ENCODE measurements at places on chromosomes 5 and 9.

DNA sequence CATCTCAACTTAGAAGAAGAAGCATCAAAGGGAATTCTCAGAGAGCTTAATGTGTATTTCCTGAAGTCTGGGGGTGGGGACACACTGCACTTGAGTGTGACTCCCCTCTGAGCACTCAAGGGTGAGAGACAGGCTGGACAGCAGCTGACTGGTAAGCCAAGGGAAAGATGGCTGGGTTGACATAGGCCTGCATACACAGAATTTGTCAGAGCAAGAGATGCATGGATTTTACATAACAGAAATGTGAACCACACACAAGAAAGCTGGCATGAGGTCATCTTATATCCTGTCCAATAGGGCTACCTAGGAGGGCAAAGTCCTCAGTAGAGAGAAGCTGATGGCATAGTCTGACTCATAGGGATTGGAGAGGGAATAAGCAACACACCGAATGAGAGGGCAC, 114.3 kb upstream of the EPB41L4A start:
- DNase-seq = no peak

GRCh38 chr5:32714836-32715235, 3.7 kb downstream of the NPR3 start:
- no peak for DNase-seq

- no peak for DNase-seq
Measured at GRCh38 chr9:88998911-88999310, 7.6 kb downstream of the S1PR3 start.

- DNase-seq = no peak
Measured at GRCh38 chr5:173158366-173158765, 14.0 kb downstream of the BNIP1 start.

DNA sequence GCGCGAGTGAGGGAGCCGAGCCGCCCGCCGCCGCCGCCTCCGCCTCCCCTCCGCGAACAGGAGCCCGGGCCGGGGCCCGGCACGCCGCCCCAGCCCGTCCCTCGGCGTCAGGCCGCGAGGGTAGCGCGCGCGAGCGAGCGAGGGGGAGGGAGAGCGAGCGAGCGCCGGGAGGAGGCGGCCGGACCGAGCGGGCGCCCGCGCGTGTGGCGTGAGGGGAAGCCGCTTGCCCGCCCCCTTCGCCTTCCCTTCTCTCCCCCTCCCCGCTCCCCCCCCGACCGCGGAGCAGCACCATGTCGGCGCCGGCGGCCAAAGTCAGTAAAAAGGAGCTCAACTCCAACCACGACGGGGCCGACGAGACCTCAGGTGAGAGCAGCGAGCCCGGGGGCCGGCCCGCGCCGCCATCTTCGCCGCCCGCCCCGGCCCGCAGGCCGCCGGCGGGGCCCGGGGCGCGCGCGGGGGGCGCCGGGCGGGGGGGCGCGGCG, 312 bp downstream of the SET start:
- peak; percentile 46 for DNase-seq

- DNase-seq = no peak
Measured at GRCh38 chr5:98104454-98105188, 668.8 kb upstream of the RGMB start.

- no peak for DNase-seq
Measured at GRCh38 chr5:76482984-76483383, 79.9 kb downstream of the IQGAP2 start.

DNA sequence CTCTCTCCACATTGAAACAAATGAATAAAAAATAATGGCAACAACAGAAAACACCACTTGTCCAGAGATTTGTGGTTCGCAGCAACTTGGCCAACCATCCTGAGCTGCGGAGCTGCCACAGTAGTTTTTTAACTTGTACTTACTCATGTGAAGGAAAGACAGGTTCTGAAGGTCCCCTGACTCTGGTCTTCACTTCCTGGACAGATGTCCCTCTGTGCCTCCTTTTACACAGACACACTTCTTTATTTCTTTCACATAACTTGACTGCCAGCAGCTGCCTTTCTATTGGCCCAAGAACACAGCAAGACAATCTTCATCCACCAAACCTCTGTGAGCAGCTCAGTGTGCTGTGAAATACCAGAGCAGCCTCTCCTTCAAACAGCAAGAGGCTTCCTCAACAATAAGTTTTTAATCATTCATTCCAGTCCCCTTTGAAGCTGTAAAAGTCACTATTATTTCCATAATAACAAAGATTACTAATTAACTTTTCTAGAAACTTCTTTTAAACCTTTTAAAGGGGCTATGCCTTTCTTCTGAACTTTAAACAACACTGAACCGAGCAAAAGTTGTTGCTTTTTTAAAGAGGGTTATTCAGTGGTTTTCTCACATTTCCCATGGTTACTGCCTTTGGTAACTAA, 198.7 kb downstream of the NR2F1-AS1 start:
- no peak for DNase-seq

- DNase-seq = no peak
Measured at GRCh38 chr5:96045888-96046287, 84.2 kb upstream of the ELL2 start.

- DNase-seq = no peak
Measured at GRCh38 chr9:134602547-134603362, 38.8 kb upstream of the COL5A1 start.

DNA sequence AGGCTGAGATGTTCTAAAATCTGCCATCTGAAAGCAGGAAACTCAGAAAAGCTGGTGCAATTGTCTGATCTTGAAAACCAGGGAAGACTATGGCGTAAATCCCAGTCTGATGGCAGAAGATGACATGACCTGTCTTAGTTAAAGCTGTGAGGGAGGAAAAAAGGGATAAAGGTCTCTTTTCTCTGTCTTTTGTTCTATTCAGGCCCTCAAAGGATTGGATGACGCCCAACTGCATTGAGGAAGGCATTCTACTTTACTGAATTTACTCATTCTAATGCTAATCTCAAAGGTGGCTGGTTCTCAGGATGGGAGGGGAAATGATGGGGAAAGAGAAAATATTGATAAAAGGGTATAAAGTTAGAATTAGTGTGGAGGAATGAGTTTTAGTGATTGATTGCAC, 312.8 kb upstream of the CTNND2 start:
- no peak for DNase-seq

- no peak for DNase-seq
Measured at GRCh38 chr5:78698191-78698791, 49.7 kb upstream of the LHFPL2 start.

DNA sequence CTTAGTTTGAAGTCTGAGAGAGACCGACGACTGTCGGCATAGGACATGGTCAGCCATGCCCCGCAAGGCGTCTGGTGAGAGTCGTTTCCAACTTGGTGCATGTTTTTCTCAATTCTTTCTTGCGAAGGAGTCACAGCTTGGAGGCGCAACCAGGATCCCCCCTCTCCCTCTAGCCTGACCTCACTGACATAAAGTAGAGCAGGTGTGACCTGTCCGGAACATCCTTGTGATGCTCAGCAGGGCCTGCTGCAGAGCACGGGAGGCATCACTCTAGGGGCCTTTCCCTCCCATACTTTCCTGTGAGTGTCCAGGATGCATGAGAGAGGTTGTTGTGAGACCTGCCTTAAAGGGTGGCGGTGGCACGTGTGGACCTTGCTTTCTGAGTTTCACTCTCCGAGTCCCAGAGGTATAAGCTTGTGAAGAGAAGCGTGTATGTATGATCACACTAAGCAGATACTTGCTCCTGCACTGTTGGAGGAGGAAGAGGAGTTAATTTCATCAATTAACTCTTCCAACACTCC, 5.0 kb downstream of the TENT4A start:
- DNase-seq = no peak

DNA sequence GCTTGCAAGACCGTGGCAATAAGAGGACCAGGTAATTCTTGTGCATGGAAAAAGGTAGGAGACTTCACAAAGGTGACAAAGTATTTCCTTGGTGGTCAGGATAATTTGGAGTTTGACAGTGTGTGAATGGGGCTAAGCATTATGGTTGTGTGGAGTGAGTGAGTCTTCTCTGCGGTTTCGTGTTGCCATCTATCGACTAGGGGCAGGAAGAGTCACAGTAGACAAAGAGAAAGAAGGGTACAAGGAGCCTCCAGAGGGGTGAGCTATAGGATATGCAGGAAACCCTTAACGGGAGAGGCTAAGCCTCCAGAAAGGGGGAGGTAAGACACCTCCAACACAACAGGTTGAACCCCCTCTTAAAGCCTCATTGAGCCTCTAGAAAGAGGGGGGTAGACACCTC, 64.0 kb upstream of the RANBP6 start:
- no peak for DNase-seq

DNA sequence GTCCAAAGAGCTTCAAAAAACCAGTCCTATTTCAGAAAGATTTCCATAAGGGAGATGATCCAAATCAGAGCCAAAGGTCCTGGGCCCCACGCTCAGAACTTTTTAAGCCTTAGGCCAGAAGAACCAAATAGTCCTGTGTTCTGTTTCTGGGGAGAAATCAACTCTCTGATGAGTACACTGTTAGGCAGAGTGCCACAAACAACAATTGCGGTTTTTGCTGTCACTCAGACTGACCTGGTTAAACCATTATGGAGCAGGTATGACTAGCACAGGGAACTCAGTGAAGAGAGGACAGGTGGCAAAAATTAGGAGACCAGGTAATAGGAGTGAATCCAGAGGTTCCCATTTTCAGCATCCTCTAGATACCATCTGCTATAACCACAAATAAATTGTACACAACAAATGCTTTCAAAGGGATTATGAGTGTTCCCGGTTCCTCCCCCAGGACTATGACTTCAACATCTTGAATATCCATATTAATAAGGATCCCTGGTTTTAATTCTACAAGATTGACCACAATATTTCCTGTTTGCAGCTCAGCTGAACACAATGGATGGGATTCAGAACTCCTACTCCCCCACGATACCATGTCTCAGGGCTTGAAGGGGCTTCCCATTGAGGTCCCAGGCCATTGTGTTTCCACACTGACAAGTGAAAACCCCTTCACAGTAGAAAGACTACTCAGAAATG, 52.1 kb upstream of the FREM1 start:
- no peak for DNase-seq

GRCh38 chr9:88106492-88106891, 31.8 kb downstream of the SPATA31C2 start:
- DNase-seq = peak; percentile 21

DNA sequence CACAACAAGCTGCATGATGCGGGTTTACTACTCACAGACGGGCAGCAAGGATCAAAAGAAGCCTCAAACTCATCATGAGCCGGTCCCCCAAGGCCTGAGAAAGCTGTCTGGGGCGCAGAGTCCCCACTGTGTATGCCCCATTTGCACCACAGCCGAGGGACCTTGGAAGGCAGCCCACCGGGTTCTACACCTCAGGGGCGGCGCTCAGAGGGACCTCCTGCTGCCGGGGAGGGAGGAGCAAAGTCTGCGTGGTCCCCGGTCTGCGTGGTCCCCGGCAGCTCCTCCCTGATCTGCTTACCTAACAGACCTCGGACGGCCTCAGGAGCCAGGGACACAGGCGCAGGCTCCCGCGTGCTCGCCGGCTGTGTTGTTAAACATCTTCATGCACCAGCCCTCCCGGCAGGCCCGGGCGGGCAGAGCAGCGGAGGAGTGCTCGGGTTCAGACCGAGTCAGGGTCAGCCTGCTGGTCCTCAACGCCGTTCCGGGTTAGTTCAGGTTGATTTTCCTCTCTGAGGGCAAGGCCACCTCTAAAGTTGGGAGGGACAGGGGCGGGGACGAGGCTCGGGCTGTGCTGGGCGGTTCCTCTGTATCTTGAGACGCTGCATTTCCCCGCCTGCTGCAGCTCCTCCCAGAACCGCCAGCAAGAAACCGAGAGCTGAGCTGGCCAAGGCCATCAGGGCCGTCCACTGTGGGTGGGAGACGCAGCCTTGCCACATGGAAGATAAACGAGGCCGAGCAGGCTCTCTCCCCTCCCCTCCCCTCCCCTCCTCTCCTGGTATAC, 74.6 kb downstream of the MRPL36 start:
- peak; percentile 22 for DNase-seq

DNA sequence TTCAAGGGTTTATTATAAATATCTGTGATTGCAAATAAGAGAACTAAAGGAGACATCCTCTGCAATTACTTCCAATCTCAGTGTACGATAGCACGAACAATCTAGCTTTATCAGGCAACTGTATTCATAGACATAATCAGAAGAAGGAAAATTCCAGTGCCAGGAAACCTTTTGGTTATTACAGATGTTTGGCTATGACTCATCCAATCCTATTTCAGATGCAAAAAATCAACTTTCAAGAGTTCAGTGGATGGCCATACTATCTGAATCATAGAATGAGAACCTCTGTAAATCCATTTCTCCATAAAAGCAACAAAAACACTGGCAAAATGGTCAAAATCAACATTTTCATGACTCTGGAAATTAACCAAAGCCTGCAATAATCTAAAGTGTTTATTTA, 37.9 kb downstream of the GAS1 start:
- DNase-seq = no peak

GRCh38 chr5:113274836-113275414, 159.9 kb downstream of the TSSK1B start:
- DNase-seq = no peak

- DNase-seq = no peak
Measured at GRCh38 chr5:42579320-42579719, 156.1 kb downstream of the GHR start.

GRCh38 chr5:133121080-133121479, 69.3 kb downstream of the HSPA4 start:
- DNase-seq = no peak

GRCh38 chr9:133845440-133845839, 107.3 kb upstream of the SARDH start:
- DNase-seq = no peak

GRCh38 chr9:71780953-71781352, 12.6 kb upstream of the CEMIP2 start:
- DNase-seq = no peak

DNA sequence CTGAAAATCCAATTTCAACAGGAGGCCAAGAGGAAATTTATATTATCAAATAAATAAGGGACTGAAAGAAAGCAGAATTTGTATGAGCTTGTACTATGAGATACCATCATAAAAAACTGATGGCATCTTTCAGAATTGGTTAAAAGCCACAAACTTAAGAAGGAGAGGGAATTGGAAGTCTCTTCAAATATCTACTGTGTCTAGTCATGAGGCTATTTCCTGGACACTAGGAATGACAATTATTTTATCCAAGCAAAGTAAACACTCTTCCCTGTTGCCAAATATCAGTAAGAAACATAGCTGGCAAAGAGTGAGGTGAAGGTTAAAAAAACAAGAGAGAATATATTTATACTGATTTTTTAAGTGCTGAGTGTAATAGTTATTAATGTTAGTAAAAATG, 101.5 kb upstream of the ARRDC3 start:
- DNase-seq = no peak

DNA sequence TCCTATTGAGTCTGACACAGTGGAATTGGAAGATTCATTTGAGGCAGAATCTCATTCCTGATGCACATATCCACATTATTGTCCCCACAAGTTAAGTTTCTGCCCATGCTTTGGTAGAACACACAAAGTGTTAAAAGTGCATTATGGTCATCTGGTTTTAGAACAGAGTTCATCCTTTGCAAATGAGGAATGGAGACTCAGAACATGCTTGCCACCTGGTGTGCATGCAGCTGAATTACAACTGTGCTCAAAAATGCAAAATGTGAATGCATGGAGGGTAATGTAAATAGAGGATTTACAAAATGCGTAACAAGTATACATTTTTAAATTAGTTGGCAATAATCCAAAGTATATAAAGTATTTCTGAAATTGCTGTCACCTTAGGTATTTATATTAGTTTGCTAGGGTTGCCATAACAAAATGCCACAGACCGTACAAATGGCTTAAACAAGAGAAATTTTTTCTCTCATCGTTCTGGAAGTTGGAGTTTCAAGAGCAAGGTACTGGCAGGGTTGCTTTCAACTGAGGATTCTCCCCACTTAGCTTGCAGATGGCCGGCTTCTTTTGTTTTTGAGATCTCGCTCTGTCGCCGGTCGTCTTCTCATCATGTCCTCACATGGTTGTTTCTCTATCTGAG, 671.1 kb downstream of the TAF11L14 start:
- no peak for DNase-seq

- no peak for DNase-seq
Measured at GRCh38 chr9:121752929-121753328, 101.5 kb downstream of the DAB2IP start.
